NCI-H1436 (cell line): ENCODE measurements at places on chromosomes 2 and 18.

GRCh38 chr2:35447215-35447614 lies 908.4 kb upstream of the CRIM1 start:
- DNase-seq: no peak

- DNase-seq: peak; percentile 56
Observed at GRCh38 chr2:196592331-196592910, 47.1 kb upstream of the CCDC150 start.

DNA sequence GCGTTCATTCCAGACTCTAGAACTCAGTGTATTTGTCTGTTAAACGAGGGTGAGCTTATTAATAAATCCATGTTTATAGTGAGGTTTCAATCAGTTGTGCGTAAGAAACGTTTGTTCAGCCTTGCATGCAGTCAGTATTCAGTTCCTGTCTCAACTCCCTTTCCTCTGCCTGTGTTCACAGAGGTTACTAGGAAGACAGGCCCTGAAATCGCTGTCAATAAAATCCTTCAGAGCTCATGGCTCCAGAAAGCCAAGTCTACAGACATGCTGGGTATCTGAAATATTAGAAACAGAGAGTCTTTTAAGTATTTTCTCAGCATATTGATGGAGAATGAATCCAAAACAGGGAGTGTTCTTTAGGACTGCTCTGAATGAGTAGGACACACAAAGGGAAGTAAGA lies 75.4 kb downstream of the KLF7 start:
- DNase-seq: no peak

DNA sequence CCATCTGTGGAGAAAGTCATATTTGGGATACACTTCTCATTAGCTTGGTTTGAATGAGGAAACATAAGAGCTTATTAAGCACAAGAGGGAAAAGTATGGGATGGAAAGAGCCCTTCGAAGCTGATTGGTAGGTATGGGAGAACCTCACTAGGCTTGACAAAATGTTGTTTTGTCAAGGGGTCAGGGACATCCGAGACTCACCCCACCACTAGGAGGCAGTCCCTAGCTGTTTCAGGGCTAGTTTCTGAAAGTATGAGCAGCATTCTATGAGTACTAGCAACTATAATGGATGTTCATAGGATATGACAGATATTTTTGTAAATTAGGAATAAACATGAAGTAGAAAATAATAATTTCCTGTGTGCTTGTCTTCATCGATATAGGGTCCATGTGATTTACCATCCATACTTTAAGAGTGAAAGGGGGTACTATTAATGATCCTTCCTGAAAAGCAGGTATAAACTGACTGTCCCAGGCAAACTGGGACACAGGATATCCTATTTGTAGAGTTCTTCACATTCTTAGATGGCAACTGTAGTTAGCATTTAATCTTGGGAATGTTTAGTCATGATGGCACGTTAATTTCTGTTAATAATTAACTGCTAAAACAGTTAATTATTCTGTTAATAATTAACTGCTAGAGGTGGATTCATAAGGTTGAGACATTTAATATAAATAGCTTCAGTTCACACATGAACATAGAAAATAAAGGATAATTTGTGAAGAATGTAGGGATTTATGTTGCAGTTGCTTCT lies 28.4 kb downstream of the OTX1 start:
- DNase-seq: peak; percentile 11

DNA sequence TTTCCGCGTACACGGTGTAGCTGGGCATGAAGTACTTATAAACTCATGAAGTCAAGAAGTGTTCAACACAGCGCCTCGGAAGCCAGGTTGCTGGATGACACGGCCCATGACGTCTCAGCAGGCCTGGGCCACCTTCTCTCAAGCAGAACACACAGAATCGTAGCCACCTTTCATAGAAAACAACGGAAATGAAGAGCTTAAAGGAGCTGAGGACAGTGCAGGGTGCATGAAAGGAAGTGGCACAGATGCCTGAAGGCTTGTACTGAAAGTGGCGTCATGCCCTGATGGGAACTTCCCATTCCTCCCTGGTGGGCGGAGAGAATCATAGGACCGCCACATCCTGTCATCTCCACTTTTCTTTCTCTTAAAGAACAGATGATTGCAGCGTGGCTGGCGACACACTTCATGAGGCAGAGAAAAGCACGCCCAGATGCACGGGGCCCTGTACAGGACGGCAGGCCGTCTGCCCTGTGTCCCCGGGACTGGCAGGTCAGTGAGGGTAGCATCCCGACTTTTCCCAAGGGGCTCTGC lies 31.1 kb downstream of the HDAC4 start:
- DNase-seq: no peak

GRCh38 chr2:162074928-162075688 lies 1.1 kb upstream of the DPP4 start:
- no peak for DNase-seq

DNA sequence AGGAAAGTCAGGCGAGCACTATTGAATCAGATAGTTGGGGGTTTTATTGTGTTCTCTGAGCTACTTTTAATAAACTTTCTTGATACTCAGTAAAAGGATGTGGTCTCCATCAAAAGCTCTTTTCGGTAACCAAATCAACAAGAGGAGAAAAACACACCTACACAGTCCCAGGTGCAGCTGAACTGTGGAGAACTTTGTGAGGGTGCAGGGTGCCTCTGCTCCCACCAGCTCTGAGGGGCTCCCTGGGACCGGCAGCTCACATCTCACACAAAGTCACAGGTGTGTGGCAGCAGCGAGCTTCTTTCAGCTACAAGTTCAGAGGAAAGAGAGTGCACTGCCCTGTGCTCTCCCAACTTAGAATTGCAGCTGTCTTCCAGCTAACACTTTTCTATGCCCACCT lies 650.4 kb downstream of the RNF144A start:
- no peak for DNase-seq

GRCh38 chr2:179071810-179072355 lies 21.9 kb upstream of the CCDC141 start:
- no peak for DNase-seq

DNA sequence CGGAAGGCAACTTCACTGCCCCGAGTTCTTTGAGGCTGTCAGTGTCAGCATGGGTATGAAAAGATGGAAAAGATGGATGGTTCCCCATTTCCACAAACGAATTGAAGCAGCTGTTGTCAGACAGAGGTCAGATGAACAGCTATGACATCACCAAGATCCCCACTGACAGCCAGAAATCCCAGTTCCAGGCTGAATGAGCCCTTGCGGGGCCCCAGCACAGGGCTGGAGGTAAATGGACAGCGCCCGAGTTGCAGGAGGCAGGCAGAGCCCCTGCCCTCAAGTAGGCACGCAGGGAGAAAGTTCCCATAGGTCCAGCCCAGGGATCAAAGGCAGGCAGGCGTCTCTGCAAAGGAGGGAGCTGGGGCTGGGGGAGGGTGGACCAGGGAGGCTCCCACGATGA lies 169.5 kb upstream of the AGAP1 start:
- no peak for DNase-seq

DNA sequence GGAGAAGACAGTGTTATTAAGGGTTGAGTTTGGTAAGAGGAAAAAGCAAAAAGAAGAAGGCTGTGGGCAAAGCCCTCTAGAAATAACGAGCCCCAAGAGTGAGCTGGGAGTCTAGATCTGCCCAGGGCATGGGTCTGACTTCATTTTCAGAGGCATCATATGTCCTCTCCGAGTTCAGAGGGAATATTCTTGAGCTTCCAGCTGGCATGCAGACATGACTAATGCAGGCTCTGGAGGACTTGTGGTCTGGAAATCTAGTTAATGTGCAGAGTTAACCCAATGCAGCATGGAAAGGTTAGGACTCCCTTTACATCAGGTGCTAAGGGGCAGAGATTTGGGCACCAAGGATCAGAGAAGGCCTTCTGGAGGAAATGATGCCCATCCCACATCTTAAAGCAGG lies 7.3 kb downstream of the ACMSD start:
- no peak for DNase-seq

GRCh38 chr2:235793163-235793752 lies 299.4 kb downstream of the AGAP1 start:
- no peak for DNase-seq

GRCh38 chr18:60163622-60164021 lies 209.0 kb downstream of the MC4R start:
- no peak for DNase-seq
